ENCODE measurements at places on chromosomes 11 and 22.

GRCh38 chr22:38531251-38531938, 25.3 kb upstream of the DDX17 start:
- no peak for DNase-seq

DNA sequence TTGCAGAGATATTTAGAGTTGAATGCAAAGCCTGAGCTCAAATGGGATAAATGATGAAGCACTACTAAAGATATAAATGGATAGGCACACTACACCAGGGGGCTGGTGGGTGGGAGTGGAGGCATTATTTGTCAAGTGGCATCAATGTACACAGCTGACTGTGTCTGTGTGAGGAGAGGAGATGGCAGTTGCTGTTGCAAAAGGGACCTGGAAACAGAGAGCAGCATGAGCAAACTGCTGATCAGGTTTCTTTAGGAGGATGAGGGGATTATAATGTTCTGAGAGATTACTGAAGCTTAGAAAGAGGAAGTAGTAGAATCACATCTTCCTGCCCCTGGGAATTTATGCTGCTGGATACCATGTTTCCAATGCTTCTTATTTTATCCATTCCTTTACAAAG, 39.4 kb upstream of the LIN7C start:
- DNase-seq = no peak

DNA sequence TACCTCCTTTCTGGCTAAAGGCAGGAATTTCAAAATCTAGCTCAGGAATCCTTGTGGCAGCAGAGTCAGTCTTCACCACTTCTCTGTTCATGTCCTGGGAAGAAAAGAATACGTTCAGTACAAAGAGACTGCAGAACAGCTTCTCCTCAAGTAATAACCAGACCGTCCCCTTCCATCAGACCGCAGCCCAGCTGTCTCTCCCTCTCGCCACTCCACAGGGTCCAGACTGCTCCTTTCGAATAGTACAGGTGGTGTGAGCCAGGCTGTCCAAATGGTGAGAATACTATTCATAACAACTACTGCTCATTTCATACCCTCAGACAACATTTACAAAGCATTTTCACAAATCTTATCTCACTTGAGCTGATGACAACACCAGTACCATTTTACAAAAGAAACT, 857 bp downstream of the ZPR1 start:
- DNase-seq = no peak

GRCh38 chr22:36764060-36764459, 11.9 kb downstream of the IFT27 start:
- no peak for DNase-seq

GRCh38 chr11:134055029-134055428, 13.8 kb upstream of the JAM3 start:
- DNase-seq = no peak
